ENCODE measurements at places on chromosomes 16 and 17.

- no peak for DNase-seq
Observed at GRCh38 chr17:37762666-37763065, 17.8 kb upstream of the HNF1B start.

DNA sequence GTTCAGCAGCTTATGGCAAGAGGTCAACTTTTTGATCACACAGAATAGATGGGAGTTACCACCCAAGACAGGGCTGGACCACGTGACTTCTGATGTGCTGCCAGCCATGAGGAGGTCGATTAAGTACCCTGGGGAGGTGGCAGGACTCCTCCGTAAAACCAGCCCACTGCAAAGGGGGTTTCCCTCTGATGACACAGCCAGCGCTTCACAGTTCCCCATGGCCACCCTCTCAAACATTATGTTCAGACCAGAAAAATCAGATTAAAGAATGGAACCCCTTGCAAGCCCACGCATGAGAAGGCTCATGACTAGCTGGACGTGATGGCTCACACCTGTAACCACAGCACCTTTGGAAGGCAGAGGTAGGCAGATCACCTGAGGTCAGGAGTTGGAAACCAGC lies 222.9 kb downstream of the CPPED1 start:
- DNase-seq, result no peak

DNA sequence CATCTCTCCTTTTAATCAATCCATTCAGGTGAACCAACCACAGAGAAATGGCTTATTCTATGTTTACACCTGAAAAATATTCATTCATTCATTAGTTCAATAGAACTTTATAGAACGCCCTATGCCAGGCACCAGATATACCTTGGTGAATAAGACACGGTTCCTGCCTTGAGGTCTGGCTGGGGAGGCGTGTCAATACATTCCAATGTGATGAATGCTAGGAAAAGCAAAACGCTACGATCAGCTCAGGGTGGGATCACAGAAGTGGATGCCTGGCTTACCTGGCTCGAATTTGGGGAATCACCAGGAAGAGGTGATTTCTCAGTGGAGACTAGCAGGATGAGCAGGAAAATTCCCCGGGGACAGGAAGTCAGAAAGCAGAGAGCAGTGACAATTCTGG lies 17.5 kb upstream of the WFIKKN2 start:
- DNase-seq, result no peak

DNA sequence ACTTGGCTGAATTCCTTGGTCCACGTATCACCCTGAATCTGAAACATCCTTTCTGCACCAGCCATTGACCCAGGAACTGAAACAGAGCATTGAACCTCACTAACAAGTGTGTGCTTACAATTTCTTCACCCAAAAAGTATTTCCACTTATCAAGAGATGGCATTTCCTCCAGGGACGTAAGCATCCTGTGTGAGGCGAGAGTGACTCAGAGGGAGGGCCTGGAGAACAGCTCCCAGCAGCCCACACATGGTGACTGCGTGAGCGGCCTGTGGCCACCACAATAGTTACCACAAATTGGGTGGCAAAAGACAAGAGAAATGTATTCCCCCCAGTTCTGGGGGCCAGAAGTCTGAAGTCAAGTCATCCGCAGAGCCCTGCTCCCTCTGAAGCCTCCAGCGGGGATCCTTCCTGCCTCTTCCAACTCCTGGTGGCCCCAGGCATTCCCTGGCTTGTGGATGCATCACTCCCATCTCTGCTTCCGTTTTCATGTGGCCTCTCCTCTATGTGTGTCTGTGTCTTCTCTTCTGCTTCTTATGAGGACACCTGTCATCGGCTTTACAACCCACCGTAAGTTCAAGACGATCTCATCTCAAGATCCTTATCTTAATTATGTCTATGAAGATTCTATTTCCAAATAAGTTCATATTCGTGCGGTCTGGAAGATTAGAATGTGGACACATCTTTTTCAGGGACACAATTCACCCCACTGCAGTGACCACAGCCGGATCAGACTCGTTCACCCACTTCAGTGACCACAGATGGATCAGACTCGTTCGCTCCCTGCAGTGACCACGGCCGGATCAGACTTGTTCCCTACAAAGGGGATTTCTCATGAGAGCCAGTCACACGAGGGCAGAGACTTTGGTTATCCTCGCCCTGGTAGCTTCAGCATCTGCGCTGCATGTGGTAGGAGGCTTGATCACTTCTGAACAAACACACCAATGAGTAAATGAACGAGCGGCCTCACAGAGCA lies 122.6 kb upstream of the FOXF1 start:
- no peak for DNase-seq

GRCh38 chr16:17784073-17784472 lies 313.3 kb upstream of the XYLT1 start:
- no peak for DNase-seq

Data from activated CD4-positive, alpha-beta T cell treated with anti-CD3 and anti-CD28 coated beads, Interleukin-2, amount 50 U/mL, for 1 hour (primary cell).